ENCODE measurements at places on chromosomes 5 and 9. TPM values are rescaled to one million over a fixed set of nuclear protein-coding genes. Genes with fewer than 3 reads are reported as not detected.

GRCh38 chr9:108525186-108525585, 330.6 kb downstream of the ACTL7B start:
- DNase-seq, result no peak

GRCh38 chr9:16544842-16545241, 325.6 kb downstream of the BNC2 start:
- no peak for DNase-seq

GRCh38 chr5:16727755-16728325, 111.0 kb upstream of the RETREG1 start:
- DNase-seq, result no peak

GFI1B gene
- 0.16 TPM for polyA plus RNA-seq

GRCh38 chr5:159096924-159097783, 2.6 kb downstream of the EBF1 start:
- peak; percentile 58 for DNase-seq

DNA sequence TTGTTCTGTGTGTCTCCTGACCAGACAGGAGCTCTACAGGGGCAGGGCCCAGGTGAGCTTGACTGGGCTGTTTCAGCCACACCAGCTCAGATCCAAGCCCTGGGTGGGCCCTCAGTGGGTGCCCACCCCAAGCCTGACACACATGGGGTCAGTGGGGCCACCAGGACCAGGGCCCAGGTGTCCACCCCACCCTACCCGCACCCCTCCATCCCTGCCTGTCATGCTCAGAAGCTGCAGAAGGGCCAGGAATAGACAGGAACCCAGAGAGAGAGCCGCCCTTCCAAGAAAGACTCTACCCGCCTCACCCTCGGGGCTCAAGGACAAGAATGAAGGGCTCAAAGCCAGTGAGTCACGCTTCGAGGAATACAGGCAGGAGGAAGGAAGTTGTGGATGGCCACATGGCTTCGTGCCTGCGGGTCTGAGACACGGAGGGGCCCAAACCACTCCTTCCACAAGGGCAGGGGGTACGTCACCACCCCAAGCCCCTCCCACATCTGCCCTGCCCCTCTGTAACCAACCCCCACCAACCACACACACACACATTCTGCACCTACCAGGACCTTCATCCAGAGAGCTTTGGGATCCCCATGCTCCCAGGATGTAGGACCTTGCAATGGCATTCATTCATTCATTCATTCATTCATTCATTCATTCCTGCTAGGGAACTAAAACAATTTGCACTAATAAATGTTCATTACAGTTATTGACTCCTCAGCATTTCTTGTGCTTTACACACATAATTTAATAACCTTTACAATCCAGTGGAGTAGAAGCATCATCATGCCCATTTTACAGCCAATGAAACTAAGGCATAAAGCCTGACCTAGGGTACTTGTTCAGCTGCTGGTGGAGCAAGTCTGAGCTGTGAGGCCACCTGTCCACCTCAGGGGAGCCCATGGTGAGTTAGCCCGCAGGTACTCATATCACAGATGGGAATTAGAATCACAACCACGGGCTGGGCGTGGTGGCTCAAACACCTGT, 55.9 kb upstream of the STXBP1 start:
- peak; percentile 86 for DNase-seq

- no peak for DNase-seq
Observed at GRCh38 chr5:114118511-114118910, 243.4 kb upstream of the KCNN2 start.

DNA sequence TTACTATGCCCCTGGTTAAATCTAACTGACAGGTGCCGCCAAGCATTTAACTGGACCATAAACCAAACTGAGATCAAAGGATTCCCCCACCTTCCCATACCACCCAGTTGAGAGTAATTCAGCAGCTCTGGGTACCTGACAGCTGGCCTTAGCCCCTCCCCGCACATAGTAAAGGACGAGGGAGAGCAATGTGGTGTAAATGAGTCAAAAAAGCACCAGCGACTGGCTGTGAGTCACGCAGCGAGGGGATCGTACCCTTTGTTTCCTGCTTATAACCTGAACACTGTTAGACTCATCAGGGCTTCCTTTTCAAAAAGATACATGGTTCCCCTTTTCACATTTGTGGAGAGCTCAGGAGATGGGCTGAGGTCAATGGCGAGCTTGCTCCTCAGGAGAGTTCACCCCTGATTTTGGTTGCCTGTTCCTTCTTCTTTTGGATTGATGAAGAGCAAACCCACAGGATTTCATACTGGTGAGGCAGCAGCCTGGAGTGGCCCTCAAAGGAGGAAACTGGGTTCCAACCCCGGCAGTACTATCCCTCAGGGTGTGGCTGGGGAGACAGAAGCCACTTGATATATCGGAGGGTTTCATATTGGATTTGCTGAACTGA, 71.5 kb downstream of the ANKRD33B start:
- no peak for DNase-seq

CDH18 gene
- polyA plus RNA-seq, result not detected

GRCh38 chr9:95670122-95670521, 153.4 kb upstream of the PTCH1 start:
- no peak for DNase-seq

GRCh38 chr5:88145611-88146467, 122.8 kb downstream of the TMEM161B start:
- peak; percentile 11 for DNase-seq

RHOBTB3 gene
- polyA plus RNA-seq, result 32.7 TPM

ATP10B gene
- 0.25 TPM for polyA plus RNA-seq

DIRAS2 gene
- 0.02 TPM for polyA plus RNA-seq

ESM1 gene
- polyA plus RNA-seq, result 0.43 TPM

GRCh38 chr5:55177078-55177477, 4.1 kb upstream of the CDC20B start:
- DNase-seq, result no peak

Measured in right cardiac atrium (tissue), 5 donors.